CD4-positive, alpha-beta T cell (primary cell): ENCODE measurements at places on chromosomes 6 and 20. TPM values are rescaled to one million over a fixed set of nuclear protein-coding genes. Genes with fewer than 3 reads are reported as not detected.

IL20RA gene
- not detected for total RNA-seq

CABLES2 gene
- 4.4 TPM for total RNA-seq

ADAM33 gene
- not detected for total RNA-seq

NCR2 gene
- total RNA-seq, result not detected

DEFB119 gene
- total RNA-seq, result not detected

EFCAB8 gene
- total RNA-seq, result 2.5 TPM

CST4 gene
- not detected for total RNA-seq

KIF6 gene
- not detected for total RNA-seq

C6orf58 gene
- total RNA-seq, result not detected

LRRC73 gene
- 0.45 TPM for total RNA-seq

TRIM31 gene
- total RNA-seq, result not detected

SLC22A16 gene
- total RNA-seq, result not detected

GMEB2 gene
- 34.0 TPM for total RNA-seq

GPX6 gene
- total RNA-seq, result not detected
